ENCODE measurements at places on chromosomes 2 and 18.

DNA sequence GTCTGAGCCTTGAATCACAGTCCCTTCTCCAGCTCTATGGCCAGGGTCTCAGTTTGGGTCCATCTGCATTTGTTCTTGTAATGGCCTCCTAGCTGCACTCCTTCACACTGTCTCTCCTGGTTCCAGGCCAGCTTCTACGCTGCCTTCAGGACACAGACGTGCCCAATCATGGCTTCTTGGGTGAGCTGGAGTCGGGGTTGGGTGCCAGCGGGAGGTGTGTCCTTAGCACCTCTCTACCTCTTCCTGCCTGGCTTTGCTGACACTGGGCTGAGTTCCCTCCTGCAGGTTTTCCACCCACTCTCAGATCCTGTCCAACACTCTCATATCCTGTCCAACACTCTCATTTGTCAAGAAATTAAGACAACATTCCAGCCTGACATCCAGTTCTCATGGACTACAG lies 9.6 kb downstream of the TRPM8 start:
- DNase-seq = no peak

DNA sequence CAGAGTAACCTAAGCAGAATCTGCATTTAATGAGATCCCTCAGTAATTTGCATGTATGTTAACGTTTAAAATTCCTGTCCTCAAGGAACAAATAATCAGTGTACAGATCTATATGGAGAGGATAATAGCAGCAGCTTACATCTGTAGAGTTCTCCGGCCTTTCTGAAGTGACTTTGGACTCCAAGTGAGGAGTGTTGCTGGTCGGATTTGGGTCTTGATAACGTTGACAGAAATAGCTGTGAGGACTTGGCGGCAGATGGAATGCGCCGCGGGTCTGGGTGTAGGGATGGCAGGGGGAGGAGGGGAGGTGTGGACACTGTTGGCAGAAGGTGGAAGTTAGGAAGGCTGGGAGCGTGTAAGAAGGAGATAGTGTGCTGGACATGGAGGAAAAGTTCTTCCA lies 170.9 kb upstream of the GATA6 start:
- no peak for DNase-seq

- no peak for DNase-seq
Observed at GRCh38 chr2:96526615-96527285, 9.8 kb upstream of the ARID5A start.

DNA sequence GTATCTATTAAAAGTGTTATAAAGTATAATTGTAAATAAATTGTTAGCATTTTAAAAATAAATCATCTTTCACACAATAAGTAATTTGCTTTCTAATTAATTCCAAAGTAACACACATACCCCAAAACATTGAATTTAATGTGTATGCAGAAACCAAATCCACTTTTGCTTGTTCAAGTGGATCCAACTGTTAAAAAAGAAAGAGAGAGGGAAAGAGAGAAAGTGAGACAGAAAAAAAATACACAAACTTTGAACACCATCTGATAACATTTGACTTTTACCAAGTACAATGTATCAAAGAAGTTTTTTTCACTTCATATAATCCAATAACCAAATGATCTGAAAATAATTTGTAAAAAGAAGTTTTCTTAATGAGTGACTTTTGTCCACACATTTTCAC lies 16.6 kb downstream of the C1D start:
- no peak for DNase-seq

DNA sequence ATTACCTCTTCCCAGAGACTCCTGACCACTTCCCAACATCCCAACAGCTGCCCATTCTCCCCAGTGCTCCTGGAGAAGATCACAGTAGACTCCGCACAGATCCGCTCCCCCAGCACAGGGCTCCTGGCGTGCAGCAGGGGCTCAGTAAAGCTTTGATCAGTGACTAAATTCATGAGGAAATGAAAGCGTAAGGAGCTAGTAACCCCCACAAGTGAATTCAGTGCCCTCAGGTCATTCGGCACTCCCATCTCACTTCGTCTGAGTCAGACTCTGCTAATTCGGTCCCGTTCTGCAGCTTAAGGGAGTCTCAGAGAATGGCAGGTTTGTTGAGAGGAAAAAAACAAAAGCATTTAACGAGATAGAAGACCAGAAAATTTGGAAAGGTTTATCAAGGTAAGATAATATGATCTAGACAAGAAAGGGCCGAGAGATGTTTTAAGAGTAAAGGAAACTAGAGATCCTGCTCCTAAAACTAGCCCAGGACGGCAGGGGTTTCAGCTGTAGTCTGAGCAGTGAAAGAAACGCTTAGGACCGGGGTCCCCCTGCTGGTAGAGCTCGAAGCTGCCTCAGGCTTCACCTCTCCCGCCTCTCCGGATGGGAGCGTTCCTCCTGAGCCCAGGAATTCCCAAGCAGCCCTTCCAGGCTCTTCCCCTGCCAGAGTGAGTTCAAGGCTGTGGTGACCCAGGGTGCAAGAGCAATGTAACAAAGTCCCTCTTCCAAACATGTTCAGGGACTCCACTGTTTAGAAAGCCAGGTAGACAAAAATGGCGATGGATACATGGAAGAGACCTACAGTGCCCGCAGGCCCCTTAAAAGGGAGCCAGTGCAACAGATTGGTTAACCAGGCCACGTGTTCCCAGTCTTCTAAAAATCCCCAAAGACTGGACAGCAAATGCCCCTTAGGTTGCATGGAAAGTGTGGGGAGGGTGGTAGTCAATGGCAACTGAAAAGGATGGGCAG lies 127.3 kb downstream of the DNER start:
- peak; percentile 16 for DNase-seq

GRCh38 chr2:57549642-57550102 lies 496.9 kb upstream of the VRK2 start:
- no peak for DNase-seq

DNA sequence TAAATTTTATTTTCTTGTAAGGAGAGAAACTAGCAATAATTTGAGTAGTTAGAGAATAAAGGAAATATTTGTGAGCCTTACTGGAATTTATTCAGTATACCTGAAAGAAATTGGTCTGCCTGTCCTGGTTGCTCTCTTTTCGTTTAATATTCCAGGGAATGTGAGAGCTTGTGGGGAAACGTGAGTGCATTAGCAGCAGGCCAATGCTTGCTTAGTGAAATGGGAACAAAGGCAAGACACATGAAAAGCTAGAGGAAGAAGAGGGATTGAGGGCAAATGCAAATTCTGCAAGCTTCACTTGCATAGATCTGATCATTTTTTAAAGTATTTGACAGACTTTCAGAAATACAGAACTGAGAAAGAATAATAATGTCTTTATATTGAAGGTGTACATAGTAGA lies 111.0 kb downstream of the ERBB4 start:
- DNase-seq = no peak

GRCh38 chr2:138782383-138782782 lies 2.2 kb upstream of the NXPH2 start:
- no peak for DNase-seq

- DNase-seq = no peak
Observed at GRCh38 chr18:74662622-74663021, 65.0 kb downstream of the ZNF407 start.

DNA sequence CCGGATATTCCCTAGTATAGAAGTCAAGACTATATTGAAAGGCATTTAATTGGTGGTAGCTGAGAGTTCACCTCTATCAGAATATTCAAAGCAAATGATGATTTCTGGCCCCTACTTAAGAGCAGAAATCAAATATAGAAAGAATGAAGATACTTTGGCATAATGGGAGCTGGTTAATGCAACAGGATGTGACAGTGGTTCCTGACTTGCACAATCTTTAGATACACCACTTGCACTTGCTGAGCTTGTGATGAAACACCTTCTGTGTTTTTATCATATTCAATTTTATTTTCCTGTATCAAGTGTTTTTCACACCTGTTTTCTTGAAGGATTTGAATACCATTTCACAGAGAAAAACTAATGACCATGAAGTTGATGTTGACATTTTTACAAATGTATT lies 124.1 kb upstream of the CDH19 start:
- no peak for DNase-seq

- DNase-seq = no peak
Observed at GRCh38 chr2:118980022-118980421, 38.0 kb downstream of the MARCO start.

DNA sequence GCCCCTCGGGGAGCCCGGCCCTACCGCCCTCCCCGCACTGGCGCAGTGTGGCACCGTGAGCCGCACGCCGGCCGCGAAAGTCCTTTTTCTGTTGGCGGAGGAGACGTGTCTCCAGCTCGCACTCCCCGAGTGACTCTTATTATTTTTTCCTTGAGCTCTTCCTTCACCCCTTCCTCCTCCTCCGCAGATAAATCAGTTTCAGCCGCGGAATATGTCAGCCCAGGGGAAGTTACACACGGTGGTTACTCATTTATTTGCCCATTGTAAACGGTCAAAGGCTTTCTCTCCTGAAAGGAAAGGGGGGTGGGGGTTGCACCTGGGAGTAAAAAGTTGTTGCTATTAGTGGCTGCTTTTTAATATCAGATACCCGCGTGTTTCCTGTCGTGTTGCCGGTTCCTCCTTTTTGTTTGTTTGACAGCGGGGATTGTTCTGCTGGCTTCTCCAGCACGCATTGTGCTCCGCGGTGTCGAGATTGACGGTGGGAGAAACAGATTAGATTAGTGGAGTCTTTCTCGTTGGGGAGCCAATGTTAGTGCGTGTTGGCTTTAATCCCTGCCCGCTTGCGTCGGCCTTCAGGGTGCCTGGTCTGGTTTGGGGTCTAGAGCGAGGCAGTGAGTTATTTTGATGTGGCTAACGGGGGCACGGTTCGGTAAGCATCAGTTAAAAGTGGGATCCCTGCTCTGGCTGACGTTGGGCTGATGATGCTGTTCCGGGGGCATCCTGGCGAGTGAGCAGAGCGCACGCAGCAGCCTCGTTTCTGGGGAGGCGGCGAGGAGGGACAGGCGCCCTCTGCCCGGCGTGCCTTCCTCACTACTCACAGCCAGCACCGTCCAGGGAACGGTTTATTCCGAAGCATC lies 1.6 kb downstream of the CRIM1 start:
- peak; percentile 35 for DNase-seq

DNA sequence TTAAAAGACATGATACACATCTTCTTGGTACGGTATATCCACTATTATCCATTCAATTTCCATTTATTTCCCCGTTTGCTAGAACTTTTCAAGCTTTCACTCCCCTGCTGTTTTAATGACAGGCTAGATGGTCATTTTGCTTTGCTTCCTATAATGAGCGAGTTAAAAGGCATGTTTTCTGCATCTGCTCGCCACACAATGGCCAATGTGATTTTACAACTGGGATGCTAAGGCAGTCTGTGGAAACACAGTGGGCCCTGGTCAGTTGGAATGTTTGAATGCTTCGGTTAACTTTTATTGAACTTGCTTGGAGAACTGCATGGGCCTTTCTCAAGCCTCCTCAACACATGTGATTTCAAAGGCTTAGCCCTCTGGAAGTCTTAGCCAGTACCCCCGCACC lies 48.4 kb upstream of the TNP1 start:
- DNase-seq = no peak

GRCh38 chr2:175450029-175450760 lies 268.7 kb upstream of the ATP5MC3 start:
- no peak for DNase-seq

GRCh38 chr2:157838442-157839161 lies 37.5 kb downstream of the ACVR1 start:
- DNase-seq = peak; percentile 17

DNA sequence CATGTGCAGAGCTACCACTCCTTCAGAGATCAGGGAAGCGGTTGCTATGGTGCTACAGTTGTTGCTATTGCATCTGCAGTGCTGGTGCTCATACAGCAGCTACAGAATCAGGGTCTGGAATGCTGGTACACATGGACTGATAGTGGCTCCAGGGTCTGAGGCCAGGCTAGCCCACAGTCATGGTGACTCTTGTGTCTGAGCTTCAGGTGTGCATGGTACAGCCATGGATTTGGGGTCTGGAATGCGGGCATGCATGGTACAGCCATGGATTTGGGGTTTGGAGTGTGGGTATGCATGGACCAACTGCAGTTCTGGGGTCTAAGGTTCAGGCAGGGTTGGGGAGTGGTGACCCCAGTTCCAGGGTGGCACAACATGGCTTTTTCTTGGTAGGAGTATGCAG lies 185.2 kb downstream of the SLC4A3 start:
- no peak for DNase-seq

GRCh38 chr2:189116979-189117378 lies 62.6 kb downstream of the COL5A2 start:
- no peak for DNase-seq

- no peak for DNase-seq
Observed at GRCh38 chr18:45938488-45938935, 28.6 kb downstream of the EPG5 start.

- DNase-seq = no peak
Observed at GRCh38 chr2:221070106-221070505, 502.0 kb downstream of the EPHA4 start.

GRCh38 chr2:216057688-216058193 lies 23.9 kb downstream of the PECR start:
- DNase-seq = peak; percentile 55

DNA sequence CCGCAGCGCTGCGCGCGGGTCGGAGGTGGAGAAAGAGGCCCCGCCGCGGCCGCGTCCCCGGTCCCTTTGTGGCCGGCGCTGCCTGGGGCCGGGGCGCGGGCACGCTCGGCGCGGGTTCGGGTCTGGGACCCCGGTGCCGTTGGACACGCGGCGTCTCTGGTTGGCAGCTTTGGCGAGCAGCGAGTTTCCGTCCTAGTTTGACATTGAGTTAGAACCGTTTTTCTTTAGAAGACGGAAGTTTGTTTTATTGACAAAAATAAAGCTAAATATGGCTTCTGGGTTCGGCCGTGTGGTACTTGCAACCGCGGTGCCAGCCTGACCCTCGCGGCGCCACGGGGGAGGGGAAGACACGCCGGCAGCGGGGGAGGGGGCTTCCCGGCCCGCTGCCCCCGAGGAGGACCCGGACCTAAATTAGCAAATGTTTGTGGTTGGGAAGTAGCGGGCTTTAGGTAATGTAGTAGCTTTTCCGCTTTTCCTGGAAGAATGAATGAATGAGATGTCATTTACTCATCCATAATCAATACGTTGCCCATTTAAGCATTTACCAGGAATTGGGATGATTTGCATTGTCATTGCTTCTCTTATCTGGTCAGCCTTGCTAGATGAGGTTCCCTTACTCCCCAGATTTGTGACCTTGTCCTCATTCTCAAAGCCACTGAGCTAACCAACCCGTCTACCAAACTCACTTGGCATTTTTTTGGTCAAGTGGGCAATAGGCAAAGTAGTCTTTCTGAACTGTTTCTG lies 530 bp downstream of the GALNT1 start:
- peak; percentile 10 for DNase-seq

DNA sequence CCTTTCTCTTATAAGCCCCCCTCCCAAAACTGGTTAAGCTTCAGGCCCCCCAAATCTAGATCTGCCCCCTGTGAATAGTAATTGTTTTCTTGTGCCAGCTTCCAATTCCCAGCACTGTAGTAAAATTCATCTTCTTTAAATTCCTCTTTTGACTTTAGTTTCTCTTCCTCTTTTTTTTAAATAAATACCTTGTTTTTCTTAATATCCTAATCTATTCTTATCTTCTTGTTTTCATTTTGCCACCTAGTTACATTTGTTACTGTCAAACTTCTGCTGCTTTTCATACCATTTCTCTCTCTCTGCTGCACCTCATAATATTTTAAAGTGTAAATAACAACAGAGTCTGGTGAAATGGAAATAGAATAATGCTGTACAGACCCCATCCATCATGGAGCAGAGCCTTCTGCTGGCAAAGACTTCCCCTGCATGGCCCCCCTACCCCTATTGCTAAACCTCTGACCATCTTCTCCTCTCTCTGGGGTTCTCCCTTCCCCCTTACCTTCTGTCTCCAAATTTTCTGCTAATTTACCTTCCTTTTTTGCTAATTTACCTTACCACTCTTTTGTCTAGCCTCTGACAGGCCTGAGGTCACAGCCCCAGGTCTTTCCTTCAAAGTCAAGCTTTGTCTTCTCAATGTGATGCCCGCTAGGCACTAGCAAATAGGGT lies 94.9 kb upstream of the PAPOLG start:
- no peak for DNase-seq
